ENCODE measurements at places on chromosomes 16 and 17.
A peak's percentile ranks its signal among the peaks of the same experiment; 100 is the strongest.

- DNase-seq: no peak
Measured at GRCh38 chr16:65716737-65717700, 595.2 kb upstream of the CDH11 start.

GRCh38 chr16:87715231-87715630 is 50.6 kb downstream of the KLHDC4 start:
- DNase-seq: no peak

- DNase-seq: no peak
Measured at GRCh38 chr16:80971819-80972218, 34.9 kb downstream of the CMC2 start.

DNA sequence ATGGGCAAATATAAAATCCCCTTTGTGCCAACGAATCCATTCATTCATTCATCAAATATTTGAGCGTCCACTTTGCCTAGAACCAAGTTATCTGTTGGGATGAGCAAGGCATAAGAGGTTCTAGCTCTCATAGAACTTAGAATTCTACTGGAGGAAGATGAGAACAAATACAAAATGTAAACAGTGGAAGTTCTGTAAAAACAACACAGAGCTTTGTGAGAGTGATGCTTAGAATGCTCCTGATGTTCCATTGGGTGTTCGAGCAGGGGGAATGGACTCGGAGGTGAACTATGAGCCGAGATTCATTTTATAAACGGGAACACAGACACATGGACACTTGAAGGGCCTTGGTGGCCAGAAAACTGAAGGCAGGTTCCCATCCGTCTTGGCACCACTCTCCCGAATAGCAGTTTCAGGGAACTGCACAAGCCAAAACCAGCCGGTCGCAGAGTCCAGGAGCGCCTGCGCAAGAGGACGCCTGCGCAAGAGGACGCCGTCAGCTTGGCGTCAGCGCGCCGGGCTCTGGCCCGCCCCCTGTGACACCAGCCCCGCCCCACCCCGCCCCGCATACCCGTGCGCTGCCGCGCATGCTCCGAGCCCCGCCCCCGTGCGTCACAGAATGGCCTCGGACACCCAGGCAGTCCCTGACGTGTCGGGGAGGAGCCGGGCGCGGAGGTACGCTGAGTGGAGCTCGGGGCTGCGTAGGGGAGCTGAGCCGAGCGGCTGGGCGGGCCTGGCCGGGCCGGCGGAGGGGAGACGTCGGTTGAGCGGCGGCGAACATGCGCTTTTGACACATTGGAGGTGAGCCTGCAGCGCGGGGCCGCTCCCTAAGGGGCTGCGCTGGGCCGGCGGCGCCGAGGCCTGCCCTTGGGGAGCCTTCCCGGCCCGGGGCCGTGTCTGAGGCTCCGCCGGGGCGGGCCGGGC is at the start of gene NDEL1:
Gene NDEL1 (plus strand): TSS at position 640 of the 924 bp plus-strand sequence. CDS start 8,388 bp downstream, outside the sequence.
- DNase-seq: peak; percentile 99

DNA sequence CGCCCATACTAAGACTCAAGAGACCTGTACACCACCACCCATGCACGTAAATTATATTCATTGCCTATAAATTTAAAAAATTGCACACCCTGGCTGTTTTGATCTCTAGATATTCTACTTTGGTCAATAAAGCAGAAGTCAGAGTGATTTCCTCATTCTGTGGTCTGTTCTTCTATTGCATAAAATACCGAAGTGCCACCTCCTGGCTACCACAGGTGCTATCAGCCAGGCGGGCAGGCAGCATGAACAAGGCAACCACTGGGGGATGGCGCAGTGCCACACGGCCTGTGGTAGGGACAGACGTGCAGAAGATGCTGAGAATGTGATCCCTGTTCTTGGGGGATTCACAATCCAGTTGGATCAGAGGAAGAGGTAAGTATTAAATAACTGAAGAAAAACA is 122.3 kb downstream of the CDK5R1 start:
- DNase-seq: no peak

DNA sequence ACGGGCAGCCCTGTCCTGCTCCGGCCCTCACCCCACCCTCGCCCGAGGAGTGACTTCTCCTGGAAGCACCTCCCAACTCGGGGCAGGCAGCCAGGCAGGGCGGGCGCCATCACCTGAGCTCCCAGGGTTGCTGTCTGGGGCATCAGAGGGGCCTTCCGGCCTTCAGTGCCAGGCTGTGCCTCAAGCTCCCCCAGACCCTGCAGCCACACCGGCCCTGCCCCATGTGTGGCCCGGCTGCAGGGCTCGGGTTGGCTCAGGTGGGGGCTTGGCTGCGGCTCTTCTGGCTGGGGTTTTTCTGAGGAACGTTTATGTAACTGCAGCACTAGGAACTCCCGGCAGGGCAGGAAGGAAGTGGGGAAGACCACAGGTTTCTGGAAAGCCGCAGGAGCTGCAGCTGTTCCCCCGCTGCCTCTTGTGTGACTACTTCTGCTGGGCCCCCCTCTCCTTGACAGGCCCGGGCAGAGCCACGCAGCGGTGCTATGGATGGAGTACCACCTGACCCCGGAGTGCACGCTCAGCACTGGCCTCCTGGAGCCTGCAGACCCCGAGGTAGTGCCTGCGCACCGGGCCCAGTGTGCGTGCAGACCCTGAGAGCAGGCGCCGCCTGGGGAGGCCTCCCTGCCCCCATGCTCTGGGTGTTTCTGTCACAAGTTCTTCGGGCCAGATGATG is 45.6 kb downstream of the PRMT7 start:
- DNase-seq: peak; percentile 72

DNA sequence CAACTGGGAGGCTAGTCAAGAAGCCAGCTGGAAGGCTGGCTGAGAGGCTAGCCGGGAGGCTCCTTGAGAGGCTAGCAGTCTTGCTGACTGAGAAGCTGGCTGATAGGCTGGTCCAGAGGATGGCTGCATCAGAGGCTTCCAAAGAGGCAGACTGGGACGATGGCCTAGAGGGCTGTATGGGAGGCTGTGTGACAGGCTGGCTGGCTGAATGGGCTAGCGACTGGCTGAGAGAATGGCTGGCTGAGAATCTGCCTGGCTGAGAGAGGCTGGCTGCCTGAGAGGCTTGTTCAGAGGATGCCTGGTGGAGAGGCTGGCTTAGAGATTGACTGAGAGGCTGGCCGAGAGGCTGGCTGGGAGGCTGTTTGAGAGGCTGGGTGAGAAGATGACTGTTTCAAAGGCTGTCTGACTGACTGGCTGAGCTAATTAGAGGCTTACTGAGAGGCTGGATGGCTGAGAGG is 34.8 kb upstream of the ACSM2B start:
- DNase-seq: no peak

DNA sequence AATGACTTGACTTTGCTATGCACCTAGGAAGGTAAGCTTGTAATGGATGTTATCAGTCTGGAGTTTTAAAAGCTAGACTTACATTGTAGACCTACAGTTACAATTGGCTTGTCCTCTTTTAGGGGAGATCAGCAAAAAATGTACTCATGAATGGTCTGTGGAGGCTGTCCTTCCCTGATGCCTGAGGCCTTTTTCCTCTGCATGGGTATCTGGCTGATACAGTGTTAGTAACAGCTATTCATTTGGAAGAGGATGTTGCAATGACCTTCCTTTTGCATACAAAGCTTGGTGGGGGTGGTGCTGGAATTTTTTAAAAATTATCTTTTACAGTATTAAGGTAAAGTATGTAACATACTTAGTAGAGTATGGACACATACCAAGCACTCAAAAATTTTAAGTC is 525.5 kb downstream of the KIF2B start:
- no peak for DNase-seq

DNA sequence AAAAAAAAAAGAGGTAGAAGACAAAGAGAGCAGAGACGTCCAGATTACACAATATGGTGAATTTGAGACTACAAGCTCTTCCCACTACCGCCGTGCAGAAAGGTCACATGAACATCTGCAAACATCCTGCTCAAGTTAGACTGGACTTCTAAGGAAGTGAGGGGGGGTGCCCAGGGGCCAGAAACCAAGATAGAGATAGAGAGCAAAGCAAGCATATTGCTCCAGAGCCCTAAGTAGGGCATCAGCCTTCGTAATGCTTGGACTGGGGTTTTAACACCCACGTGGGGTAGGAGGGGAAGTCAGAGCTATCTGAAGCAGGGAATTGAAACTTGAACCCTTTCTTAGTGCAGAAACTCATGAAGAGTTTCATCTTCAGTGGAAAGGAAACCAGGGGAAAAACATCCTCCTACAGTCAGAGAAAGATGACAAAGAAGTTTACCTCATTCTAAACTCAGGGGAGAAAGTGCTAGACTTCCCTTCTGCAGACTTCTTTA is 8.7 kb downstream of the CLEC19A start:
- DNase-seq: peak; percentile 36

- DNase-seq: no peak
Measured at GRCh38 chr16:84763164-84763563, 56.6 kb upstream of the CRISPLD2 start.

- DNase-seq: no peak
Measured at GRCh38 chr17:82674656-82675475, 23.6 kb downstream of the RAB40B start.

DNA sequence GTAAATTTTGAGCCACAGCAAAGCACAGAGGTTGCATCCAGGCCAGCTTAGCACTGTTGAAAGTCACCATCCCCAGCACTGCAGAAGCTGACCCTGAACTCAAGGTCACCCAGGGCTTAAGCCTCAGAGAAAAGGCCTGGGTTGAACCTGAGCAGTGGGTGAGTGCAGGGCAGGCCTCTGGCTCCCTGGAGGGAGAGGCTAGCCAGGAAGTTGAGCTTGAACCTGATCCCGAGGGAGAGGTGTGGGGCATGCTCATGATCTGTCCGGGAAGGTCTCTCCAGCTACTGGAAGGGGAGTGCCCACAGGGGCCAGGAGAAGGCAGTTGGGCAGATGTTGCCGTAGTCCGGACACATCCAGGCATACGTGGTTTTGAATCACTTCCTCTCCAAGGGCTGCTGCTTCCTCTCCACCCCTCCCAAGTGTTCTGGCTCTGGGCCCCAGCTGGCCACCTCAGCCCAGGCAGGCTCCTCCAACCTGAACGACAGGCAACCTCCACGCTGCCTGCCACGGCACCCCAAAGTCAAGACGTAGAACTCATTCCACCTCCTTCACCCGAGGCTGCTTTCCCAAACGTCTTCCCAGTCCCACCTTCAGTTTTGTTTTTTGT is 18.4 kb downstream of the CARHSP1 start:
- peak; percentile 64 for DNase-seq

GRCh38 chr16:68013440-68013839 is 2.3 kb downstream of the DPEP2NB start:
- DNase-seq: no peak

DNA sequence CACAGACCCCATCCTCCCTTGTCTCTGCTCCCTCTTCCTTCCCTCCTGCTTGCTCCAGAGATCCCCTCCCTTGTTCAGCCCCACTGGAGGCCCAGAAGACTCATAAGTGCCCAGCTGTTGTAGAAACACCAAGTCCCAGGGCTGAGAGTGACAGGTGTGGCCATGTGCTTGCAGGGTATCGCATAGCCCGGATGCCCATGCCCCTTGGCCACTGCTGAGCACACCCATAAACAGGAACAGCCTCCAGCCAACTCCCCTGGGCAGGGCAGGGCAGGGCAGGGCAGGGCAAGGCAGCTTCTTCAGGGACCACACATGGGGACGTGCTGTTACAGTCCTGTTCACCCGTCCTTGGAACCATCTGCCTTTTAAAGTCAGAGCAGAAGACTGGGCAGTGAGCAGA is 2.0 kb downstream of the CACNG1 start:
- DNase-seq: peak; percentile 66

DNA sequence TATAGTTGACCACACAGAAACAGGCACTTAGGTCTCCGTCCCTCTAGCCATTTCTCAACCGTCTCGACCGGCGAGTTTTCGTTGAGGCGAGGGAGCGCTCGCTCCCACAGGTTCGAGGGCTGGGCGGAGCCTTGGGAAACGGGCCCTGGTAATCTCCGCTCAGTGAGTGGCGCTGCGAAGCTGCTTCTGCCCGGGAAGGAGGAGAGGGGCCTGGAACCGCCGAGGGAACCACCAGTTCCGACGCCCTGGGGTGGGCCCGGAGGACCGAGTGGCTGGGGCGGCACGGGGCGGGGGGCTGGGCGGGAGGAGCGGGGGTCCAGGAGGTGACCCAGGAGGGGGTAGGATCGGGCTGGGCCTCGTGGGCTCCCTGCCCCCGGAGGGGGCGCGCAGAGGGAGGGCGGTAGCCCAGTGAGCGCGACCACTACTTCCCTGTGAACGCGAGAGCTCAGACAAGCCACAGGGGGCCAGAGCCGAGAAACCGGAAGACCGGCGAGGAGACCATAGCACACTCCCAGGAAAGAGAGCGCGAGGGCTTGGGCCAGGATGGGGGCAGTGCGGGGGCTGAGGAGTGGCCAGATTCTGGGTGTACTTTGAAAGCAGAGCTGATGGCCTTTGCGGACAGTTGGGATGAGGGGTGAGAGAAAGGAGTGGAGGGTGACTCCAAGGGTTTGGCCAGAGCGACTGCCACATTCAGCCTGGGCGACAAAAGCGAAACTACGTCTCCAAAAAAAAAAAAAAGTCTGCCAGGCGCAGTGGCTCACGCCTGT is 29.9 kb upstream of the ARL4D start:
- peak; percentile 92 for DNase-seq

DNA sequence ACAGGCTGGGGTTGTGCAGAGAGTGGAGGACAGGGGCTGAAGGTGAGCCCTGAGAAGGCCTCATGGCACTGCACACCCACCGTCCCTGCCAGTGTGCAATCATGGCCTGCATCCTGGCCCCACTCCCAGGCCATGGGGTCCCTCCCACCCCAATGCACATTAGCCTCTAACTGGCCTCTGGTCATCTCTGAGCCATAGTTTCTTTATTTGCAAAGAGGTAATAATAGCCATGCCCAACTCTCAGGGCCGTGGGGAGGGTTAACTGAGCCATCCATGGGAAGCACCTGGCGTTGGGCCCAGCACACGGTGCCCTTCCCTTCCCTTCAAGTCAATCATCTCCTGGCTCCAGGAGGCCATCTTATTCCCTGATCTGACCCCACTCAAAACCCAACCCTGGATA is 10.8 kb upstream of the ITGA3 start:
- no peak for DNase-seq

DNA sequence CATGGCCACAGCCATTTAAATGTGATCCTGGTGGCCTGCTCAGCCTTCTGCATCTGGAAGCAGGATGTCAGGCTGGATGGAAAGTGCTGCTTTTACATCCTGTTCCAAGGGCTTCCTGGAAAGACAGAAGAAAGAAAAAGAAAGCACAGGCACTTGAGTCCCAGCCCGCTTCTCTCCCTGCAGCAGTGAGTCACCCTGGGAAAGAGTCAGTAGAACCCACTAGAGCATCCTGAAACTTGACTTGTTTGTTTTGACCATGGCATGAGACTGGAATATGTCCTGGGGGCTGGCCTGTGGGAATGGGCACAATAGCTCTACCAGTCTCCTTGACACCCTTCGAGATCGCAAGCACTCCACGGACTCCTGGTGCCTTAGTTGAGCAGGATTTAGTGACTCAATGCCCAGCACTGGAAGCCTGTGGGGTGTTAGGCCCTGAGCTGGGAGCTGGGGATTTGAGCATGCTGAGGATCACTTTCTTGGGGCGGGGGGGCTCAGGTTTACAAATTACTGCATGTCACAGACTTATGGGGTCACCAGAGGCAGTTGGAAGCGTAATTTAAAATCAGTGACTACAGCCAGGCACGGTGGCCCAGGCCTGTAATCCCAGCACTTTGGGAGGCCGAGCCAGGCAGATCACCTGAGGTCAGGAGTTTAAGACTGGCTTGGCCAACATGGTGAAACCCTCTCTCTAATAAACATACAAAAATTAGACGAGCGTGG is 22.1 kb upstream of the GNA13 start:
- peak; percentile 36 for DNase-seq
